CD4-positive, alpha-beta T cell treated with Interleukin-2 at 100 ng/mL for 4 hours (primary cell): ENCODE measurements at places on chromosomes 5 and 9.

DNA sequence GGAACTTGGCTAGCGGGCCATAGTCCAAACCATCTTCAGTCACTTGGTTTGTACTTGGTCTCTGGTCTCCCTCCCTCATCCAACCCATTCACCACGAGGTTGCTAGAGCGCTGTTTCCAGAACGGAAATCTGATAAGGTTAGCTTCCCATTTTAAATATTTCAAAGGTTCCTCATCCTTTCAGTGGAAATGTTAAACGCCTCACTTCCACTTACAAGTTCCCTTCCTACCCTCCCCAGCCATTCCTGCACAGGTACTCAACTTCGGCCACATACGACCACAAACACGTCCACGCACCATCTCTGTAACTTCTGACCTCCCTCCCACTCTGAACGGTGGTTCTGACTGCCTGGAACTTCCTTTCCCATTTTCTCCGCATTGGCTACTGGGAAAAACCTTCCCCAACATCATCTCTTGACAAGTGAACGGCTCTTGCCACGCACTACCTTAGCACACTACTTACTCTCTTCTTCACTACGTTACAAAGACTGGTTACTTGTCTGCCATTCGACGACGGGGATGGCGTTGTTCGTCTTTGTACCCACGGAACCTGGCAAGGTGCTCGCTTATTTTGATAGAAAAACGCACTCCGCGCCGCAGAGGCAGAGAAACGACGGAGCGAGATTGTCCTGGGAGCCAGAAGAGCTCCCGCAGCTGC lies 629 bp downstream of the CCNH start:
- DNase-seq, result peak; percentile 33

DNA sequence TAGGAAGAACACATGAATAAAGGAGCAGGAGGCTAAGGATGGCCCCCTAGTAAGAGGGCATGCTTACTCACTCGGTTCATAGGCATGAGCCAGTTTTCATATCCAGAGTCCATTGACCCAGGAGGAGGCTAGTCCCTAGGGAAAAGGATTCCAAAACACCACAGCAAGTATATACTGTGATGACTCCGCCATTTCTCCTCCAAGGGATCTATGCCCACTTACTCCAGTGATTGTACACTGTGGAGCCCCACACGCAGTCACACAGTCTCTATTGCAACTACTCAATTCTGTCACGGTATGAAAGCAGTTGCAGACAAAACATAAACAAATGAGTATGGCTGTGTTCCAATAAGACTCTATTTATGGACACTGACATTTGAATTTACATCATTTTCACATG lies 117.7 kb upstream of the ALDH1B1 start:
- DNase-seq, result no peak

DNA sequence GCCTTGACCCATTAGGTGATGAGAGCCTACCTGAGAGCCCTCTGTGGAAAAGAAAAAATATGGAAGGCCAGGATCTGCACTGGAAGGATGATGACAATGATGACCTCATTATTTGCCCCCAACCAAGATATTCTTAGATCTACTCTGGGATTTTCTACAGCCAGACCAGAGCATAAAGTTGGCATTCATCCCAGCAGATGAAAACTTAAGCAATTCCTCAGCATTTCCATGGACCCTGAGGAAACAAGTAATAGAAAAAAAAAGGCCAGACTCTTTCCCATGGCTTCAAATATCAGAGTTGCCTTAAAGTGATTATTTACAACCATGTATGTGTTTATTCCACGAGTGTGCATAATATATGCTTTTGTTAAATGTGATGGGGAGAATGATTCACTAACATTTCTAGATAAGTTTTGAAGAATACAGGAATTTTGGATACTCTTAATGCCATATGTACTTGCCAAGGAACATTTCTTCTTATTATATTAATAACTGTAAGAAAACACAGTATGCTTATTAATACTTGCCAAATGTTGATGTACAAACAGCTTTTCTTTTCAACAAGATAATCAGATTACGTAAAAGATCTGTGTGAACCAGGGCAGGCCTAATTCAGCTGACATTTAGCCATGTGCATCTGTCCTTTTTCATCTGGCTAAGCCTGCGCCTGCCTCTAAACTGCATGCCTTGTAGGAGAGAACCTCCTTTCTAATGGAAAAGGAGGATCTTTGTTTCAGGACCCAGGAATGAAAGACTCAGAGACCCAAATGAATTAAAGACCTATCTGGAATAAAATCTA lies 94.8 kb downstream of the ARRDC3 start:
- no peak for DNase-seq

DNA sequence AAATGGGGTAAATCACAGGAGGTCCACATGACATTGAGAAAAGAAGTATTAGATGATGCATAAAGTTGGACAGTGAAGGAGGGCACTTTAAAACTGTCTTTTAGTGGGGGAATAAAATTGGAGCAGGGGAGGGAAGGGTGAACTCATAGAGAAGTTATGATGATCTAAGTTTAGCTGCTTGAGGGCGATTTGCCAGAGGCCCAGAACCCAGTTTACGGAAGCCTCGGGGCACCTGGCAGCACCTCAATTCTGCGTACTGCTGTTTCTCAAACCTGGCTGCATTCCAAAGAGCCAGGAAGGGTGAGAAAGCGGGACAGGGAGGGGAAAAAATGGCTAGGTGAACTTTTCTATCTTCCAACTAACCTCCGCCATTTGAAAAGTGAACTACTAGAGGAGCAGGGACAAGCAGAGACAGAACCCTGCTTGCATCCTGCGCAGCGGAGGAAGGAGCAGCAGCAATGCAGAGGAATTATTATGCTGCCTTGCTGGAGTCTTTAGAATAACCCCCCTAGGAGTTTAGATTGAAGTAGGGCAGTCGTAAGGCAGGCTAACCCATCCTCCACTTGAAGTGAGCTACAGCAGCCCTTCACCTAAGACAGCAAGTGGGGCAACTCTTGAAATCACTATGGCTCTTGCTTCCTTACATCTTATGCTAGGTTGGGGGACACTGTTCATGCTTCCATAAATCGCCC lies 316.8 kb downstream of the BRINP1 start:
- no peak for DNase-seq

GRCh38 chr5:107979900-107980299 lies 309.2 kb upstream of the EFNA5 start:
- DNase-seq, result peak; percentile 14

- no peak for DNase-seq
These were observed 196.2 kb downstream of the RGS3 start for GRCh38 chr9:113659740-113660139.

DNA sequence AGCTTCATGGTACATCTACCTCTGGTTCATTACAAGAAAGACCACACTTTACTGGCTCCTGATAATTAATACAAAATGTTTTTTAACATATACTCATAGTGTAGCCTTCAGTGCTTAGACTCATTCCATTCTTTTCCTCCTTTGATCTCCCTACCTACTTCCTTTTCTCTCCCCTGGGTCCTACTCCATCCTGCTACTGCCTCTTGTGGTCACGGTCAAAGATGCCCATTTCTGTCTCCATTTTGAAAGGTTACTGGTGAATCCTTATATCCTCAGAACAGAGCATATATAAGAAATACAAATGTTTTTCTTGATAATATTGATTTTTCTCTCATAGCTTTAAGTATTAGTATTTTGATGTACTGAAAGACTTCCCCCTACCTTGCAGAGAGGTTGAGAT lies 375.9 kb downstream of the ARRDC3 start:
- no peak for DNase-seq

- no peak for DNase-seq
These were observed 93.2 kb downstream of the LIX1 start for GRCh38 chr5:97049175-97049574.

GRCh38 chr5:34655354-34655991 lies 655 bp upstream of the RAI14 start:
- DNase-seq, result peak; percentile 31

- no peak for DNase-seq
These were observed 91.1 kb downstream of the TARS1 start for GRCh38 chr5:33531824-33532223.

GRCh38 chr5:126718236-126718868 lies 58.6 kb upstream of the LMNB1 start:
- no peak for DNase-seq

- DNase-seq, result no peak
These were observed 80.1 kb upstream of the ITGA1 start for GRCh38 chr5:52707616-52708015.

GRCh38 chr9:124880501-124880900 lies 18.6 kb downstream of the ARPC5L start:
- DNase-seq, result no peak

DNA sequence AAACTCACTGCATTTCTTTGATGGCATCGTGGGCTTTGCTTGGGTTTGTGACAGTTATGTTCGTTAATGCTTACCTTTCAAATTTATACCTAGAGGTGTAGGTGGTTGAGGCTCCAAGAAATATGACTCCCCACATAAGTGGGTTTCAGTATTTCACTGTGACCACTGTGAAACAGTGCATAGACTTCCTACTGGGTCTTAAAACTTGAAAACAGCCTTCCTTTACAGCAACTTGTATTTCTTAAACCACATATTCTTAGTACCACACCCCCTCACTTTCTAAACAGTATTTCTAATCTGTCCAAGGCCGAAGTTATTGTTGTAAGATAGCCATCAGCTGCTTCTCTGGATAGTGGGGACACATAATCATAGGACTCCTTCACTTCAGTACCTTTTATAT lies 48.3 kb downstream of the TMEFF1 start:
- no peak for DNase-seq

DNA sequence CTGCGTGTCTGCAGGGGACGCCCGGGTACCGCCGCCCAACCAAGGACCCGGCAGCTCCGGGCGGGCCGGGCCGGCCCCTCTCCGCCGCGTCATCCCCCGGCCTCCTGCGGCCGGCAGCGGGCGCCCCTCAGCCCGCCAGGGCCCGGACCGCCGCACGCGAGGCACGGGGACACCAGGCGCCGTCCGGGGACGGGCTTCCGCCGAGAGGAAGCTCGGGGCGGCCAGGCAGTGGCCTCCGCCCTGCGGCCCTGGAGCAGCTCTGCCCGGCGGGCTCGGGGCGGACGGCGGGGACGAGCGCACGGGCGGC lies 373 bp downstream of the FBXW5 start:
- no peak for DNase-seq

DNA sequence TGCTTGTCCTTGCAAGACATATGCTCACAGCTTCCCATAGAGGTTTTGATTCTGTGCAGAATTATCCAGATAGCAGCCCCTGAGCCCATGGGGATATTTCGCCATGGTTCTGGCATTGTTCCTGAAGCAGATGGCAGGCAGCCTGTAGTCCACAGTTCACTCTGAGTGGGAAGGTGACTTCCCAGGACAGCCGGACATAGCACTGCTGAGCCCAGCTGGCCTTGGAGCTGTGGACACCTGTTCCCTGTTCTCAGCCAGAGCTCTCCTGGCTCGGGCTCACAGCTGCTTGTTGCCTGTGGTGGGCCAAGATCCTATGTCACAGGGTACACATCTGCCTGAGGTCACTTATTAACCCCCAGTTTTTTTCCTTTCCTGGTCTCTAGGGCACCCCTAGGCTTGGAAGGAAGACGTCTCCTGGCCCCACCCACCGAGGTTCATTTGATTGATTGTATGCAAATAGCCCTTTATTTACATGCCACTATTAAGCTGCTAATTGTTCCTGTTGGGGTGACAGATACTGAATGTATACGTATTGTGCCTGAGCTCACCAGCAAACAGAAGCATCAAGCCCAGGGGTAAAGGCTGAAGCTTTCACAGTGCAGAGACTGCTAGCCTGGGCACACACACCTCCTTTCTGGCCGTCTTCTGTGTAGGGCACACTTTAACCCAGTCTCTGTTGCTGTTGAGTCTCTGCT lies 96.6 kb upstream of the DMRT1 start:
- no peak for DNase-seq

GRCh38 chr5:146388386-146388785 lies 49.7 kb downstream of the POU4F3 start:
- no peak for DNase-seq

DNA sequence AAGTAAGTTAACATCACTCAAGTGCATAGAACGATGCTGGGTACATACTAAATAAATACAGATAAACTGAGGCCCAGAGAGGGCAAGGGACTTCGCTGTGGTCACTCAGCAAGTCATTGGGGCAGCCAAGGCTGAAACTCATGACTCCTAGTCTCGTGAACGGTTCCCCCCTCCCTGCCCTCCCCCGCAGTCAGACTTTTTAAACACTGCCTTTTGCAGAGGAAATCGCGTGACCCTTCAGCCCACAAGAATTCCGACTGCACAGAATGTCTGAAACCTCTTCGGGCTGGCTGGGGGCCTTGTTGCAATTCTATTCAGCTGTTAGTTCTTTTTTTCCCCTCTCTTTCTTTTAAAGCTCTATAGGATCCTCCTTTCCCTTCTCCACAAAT lies 28.1 kb downstream of the NEK6 start:
- DNase-seq, result peak; percentile 34

GRCh38 chr5:174010365-174010764 lies 21.4 kb downstream of the C5orf47 start:
- DNase-seq, result no peak

GRCh38 chr5:73853091-73853490 lies 227.1 kb downstream of the ARHGEF28 start:
- DNase-seq, result no peak

- no peak for DNase-seq
These were observed 34.0 kb upstream of the SPDL1 start for GRCh38 chr5:169549453-169550100.

DNA sequence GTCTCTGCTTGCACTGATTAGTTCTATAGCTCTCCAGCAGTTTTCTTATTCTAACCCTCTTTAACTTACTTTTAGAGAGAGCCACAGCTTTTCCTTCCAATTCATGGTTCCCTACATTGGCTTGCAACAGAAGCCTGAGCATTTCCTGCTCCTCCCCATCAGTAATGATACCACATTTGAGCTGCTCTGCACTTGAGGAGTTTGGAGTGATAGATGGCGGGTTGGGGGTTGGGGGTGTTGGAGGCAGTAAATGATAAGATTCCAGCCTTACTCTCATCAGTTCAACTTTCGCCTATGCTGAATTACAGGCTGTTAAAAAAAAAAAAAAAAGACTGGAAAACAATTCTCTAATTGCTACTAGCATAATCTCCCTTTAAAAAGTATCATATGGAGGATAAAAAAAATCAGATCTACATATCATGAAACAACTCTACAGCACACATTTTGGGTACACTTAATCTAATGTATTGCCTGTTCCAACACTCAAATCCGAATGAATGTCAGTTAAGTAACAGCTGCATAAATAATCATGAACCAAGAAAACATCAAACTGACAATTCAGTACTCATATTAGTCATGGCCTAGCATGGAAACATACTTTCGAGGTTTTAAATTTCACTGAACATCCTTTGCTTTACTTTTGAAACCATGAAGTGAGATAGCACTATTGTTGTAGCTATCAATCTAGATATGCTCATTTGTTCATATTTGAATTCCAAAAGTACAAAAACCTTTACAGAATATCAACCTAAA lies 224.7 kb downstream of the NFIB start:
- no peak for DNase-seq
